Activated T-cell treated with anti-CD3 and anti-CD28 coated beads for 4 hours (primary cell): ENCODE measurements at places on chromosomes 6 and 20.

- no peak for DNase-seq
Observed at GRCh38 chr6:31683591-31683990, 2.7 kb upstream of the LY6G5C start.

GRCh38 chr6:107290491-107290890 is 168.9 kb downstream of the PDSS2 start:
- DNase-seq = no peak

GRCh38 chr6:74891349-74891831 is 314.5 kb downstream of the COL12A1 start:
- no peak for DNase-seq

GRCh38 chr6:165800337-165800736 is 137.3 kb upstream of the PDE10A start:
- DNase-seq = no peak

DNA sequence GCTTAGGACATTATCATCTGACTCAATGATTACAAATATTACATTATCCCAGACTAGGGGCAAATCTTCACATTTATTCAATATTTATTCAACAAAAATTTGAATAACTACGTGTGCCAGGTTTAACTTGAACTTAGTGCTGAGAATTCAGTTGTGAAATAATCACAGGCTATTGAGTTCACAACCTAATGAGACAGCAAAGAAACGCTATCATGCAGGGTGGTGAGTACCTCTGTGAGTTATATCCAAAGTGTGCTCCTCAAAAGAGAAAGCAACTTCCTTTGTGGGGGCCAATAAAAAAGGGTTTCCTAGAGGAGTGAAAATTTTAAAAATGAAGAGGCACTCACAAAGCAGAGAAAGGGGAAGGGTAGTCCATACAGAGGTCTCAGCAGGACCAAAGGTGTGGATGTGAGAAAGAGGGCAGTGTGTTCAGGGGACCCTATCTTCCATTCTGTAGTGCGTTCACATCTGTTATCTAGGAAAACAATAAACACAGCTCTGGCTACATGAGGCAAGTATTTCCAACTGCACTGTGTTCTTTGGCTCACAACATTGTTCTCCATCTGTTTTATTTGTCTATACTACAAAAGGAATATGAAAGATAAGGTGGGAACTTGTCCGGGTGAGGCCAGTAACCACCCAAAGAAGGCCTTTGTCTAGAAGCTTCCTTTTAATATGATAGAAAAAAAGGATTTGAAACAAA is 155.4 kb upstream of the MARCKS start:
- no peak for DNase-seq

- no peak for DNase-seq
Observed at GRCh38 chr20:38098952-38099351, 65.4 kb downstream of the RPRD1B start.

DNA sequence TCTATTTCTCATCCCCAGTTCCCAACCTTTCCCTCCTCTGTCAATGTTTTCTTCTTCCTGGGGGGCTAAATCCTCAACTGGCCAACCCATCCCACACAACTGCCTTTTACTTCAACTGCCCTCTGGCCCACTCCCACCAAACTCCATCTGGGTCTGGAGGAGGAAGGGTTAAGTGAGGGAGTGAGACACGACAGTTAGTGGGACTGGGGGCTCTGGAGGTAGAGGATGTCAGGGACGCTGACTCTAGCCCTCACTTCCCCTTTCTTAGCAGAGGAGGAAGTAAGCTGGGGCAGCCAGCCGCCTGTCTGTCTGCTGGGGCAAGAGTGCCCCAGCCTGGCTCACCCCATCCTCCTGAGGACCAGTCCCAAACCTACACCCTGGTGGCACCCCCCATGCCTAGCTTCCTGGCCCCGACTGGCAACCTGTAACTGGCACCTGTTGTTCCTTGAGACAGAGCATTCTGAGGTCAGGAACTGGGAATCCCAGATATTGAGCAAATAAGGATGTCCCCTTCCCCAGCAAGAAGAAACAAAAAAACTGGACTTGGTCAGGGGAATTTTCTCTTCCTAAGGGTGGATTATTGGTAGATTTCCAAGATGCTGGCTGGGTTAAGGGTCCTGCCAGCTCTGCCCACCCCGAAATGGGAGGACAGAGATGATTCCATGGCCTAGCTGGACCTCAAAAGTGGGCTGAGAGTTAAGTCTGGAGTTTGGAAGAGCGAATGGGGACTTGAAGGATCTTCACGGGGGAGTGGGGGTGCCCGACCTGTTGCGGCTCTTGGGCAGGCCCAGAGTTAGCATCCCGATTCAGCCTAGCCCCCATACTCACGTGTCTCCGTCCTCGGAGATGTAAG is 971 bp downstream of the NFKBIE start:
- DNase-seq = no peak

DNA sequence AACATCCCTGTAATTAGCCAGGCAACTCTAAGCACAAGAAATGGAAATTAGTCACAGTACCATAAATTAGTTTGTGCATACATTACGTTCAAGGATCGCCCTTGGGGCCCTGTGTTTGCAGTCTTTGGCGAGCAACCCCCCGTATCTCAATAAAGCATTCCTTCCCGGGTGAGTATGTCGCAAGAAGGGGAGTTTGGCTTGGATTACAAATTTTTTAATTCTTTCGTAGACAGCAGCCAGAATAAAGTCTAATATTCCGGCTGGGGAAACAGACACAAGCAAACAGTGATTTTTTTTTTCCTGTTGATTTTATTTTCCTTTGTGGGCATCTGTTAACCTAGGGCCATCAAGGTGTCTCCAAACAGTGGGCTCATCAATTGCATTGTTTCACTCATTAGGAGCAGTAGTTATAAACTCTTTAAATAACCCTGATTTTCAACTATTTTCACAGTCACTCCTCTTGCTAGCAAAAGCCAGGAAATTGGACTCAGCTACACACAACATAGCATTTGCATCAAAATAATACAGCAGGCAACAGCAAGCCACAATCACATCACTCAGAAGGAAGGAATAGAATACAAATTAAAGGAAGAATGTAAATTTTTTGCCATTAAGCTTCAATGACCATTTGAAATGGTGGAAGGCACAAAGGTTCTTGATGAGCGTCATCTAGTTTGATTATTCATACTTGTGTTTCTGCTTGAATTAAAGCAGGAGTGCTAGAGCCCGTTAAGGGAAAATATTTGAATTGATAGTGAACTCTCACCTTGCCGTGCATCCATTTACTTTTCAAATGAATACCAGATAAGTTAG is 85.3 kb downstream of the LINC00237 start:
- no peak for DNase-seq

DNA sequence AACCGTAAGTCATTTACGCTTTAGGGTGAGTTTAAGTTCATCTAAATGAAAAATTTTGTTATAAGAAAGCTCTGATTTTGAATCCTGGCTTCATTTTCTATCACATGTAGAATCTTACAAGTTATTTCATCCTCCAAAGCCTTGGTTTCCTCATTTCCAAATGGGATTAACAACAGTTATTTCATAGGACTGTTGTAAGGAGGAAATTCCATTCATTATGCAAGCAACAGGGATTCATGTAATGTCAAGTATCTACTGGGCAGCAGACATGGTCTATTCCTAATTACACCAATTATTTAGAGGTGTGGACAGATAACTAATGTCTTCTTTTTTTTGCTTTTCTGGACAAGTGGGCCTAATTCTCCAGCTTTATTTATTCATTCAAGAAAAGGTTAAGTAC is 154.0 kb downstream of the PDSS2 start:
- DNase-seq = no peak

GRCh38 chr6:55659304-55659703 is 80.3 kb upstream of the HMGCLL1 start:
- no peak for DNase-seq

GRCh38 chr6:44598679-44599078 is 211.2 kb downstream of the CDC5L start:
- DNase-seq = no peak

- DNase-seq = no peak
Observed at GRCh38 chr6:134740027-134740373, 209.9 kb downstream of the ALDH8A1 start.

GRCh38 chr20:12262747-12263146 is 345.1 kb downstream of the BTBD3 start:
- no peak for DNase-seq

DNA sequence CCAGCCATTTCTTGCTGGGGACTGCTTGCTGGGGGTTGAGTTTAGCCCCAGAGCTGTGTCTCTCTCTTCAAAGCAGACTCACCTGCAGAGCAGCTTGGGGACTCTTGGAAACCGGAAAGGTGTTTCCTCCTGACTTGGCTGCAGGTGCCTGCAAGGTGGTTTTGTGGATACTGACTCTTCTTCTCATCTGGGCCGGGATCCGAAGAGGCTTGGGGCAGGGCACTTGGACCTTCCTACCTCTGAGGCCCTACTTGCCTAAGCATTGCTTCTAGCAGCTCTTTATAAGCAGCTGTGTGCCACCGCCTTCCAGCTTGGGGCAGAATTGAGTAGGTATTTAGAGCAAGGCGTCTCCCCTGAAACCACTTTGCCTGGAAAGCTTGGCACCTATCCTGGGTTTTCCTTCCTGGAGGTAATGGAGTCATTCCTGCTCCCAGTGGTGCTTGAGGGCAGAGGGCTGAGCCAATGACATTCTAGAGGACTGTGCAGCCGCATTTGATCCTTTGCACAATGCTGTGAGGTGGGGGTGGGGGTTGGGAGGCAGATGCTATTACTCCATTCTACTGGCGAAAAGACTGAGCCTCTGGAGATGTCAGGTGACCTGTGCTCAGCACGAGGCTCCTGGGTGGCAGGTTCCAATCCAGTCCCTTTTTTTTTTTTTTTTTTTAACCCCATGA is 3.4 kb upstream of the CTSZ start:
- no peak for DNase-seq

- no peak for DNase-seq
Observed at GRCh38 chr20:30488941-30489613, 768.4 kb upstream of the DEFB115 start.

DNA sequence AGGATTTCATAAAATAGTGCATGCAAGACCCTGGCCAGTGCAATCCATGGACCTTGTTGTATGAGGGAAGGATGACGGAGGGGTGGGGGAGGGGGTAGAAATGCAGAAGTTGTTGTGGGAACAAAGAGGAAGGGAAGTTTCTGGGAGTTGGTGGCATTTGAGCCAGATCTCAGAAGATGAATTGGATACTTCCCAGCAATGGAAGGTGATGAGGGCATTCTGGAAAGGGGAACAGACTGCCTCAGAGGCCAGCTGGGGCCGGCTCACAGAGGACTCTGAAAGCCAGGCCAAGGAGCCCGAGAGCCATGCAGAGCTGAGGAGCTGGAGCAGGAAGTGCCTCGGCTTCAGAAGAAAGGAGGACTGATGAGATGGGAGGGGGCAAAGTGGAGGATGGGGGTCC is 2.7 kb downstream of the TMEM74B start:
- DNase-seq = no peak

DNA sequence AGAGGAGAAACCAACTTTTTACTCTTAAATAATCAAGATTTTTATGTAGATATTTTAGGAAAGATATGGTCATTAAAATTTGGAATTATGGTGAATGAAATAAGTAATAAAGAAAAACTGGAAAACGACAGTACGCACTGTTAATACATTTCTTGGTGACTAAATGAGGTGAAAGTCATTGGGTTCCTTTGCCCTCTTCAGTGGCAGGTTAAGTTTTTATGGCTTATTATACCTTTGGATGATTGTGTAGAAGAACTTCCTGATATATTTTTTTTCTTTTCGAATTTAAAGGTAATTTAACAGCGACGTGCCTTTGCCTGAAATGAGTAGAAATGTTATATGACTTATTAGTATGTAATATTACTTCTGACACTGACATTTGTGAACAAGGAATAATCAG is 43.4 kb downstream of the FOXO3 start:
- DNase-seq = no peak

GRCh38 chr6:47646689-47647088 is 51.7 kb upstream of the ADGRF4 start:
- DNase-seq = no peak

DNA sequence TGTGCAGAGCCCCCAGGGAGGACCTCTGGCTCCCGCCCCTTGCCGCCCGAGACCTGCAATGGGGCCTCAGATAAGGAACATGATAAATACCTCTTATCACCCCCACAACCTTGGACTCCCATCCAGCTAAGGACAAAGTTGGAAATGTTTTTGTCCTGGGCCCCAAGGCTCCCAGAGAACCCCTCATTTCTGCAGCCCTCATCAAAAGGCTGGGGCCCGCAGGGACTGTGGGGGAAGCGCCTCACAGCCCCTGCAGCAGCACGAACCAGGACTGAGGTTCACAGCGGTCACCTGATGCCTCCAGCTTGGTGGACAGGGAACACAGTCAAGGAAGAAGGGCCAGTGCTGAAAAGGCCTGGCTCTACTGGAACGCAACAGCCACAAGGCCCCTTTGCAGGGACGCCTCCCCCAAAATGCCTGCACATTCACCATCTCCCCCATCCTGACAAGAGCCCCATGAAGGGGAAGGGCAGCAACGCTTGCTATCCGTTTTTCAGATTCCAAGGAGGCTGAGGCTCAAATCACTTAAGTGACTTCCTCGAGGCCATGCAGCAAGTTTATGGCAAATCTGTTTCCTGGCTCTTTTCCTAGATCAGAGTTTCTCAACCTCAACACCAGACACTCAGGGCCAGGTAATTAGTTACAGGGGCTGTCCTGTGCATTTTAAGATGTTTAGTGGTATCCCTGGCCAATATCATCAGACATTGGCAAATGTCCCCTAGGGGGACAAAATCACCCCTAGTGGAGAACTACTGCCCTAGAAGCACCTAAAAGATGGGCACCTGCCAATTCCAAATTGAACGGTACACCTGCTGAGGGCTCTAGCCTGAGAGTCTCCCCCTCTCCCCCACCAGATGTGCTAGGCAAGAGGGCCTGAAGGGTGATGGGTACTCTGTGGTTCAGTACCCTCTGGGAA is 10.6 kb downstream of the TFEB start:
- DNase-seq = no peak

DNA sequence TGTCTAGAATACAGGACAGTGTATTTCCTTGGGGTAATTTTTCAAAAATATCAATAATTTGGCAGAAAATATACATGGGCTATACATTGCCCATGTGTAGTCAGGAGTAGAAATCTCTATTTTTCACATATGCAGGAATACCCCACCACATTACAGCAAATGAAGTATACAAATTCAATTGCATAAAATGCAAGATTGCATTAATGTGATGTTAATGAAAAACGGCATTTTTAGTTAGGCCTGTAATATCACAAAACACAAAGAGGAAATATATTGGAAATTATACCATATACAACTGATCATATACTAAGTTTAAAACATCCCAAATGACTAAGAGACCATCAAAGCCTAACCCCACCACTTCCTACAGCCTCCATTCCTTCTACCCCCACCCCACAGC is 154.9 kb downstream of the SYNE1 start:
- no peak for DNase-seq

DNA sequence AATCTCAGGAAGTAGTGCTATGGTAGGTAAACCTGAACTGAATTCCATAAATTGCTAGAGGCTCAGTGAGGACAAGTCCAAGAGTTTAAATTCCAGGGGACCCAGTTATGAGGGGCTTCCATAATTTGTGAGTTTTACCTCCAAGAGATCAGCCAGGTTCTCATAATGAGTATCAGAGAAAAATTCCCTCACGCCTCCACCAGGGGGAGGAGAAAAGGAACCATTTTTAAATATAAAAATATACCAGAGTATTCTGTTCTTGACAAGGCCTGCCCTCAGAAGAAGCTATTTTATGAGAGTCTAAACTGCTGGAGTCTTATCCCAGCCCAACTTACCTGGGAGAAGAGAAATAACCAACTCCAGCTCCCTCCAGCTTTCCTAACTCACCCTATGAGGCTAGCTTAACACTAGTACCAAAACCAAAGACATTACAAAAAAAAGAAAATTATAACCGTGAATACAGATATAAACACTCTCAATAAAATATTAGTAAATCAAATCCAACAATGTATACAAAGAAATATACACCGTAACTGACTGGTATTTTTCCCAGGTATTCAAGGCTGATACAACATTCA is 158.7 kb downstream of the TFAP2A start:
- DNase-seq = no peak
